HEK293T (cell line): ENCODE measurements at places on chromosomes 2 and 18.

DNA sequence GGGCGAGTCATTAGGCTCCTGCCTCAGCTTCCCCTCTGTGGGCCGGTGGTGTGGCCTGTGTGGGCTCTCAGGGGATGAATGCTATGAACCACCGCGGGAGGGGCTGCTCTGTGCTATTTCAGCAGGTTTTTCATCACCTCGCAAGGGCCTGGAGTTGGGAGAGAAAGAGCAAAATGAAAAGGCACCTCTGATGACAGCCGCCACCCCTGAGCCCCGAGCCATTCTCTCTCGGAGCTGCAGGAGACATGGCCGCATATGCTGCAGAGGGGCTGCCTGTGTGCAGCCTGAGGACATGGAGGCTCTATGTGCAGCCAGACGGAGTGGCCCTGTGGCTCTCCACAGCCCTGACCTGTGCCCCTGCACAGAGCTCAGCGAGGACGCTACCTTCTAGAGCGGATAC, 96.2 kb upstream of the CTDP1 start:
- DNase-seq: no peak

GRCh38 chr2:233706720-233707119, 6.0 kb upstream of the UGT1A5 start:
- no peak for DNase-seq

GRCh38 chr18:28584731-28585130, 407.8 kb upstream of the CDH2 start:
- DNase-seq: peak; percentile 34

- no peak for DNase-seq
Measured at GRCh38 chr2:241817126-241817820, 8.3 kb downstream of the NEU4 start.

- DNase-seq: no peak
Measured at GRCh38 chr2:229257985-229258384, 13.1 kb downstream of the PID1 start.

- DNase-seq: no peak
Measured at GRCh38 chr2:8152392-8153257, 529.2 kb upstream of the ID2 start.

DNA sequence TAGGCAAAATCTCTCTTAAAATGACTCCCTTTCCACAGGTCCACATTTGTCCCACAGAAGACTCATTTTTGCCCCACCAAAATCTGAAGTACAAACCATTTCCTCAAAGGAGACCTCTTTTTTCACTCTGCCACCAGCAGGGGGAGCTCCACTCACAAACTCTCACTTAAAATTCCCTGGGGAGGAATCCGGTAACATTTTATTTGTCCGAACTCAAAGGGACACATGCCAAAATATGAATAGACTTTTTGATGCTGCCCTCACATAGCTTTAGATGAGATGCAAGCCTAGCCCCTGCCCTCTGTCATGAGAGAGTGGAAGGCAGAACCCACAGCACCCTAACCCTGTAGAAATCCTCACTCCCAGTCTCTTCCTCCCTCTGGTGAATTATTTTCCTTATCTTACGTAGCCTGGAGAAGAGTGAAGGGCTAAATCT, 57.1 kb downstream of the RMDN2 start:
- peak; percentile 56 for DNase-seq

DNA sequence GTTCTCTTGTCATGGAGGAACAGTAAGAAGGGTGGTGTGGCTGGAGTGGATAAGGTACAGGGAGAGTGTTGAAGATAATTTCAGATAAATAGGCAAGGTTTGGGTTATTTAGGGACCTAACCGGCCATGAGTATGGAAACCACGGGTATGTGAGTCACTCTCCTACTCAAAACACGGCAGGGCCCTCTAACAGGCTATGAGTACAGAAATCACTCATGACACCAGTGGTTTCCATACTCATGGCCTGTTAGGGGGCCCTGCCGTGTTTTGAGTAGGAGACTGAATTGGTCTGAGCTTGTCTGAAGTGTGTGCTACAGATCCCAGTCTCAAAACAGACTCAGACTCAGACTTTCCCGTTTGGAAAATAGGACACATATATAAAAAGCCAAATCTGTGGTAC, 428.4 kb upstream of the HNMT start:
- no peak for DNase-seq

GRCh38 chr2:9844576-9844975, 1.3 kb downstream of the TAF1B start:
- DNase-seq: no peak

DNA sequence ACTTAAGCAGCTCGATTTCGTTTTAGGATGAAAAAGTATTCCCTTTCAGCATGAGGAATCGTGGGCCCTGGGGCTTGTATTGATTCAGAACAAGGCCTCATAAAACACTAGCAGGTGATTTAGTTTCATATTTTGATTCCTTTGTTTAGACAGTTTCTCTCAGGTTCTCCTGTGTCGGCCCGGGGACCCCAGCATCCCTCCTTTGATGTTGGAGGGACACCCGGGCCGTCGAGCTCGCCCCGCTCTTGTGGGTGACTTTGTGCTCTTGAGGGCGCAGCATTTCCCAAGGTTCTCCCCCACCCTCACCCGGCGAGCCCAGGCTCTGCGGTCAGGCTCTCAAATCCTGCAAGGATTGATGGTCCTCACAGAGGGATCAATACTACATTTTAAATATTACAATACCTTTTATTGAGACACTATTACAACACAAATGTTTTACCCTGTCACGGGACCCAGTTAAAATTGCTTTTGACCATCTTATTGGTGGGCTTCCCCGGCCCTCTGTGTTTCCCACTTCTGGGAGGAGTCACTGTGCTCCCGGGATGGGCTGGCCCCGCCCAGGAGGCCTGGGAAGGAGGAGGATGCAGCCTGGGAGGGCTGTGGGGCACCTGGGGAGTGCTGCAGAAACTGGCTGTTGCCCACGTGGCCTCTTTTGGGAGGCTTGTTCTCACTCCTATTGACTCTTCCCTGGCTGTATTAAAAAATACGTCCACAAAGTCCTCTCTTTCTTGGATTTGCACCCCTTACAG, 222.6 kb downstream of the INSIG2 start:
- DNase-seq: no peak

GRCh38 chr2:22055784-22056620, 932.2 kb downstream of the TDRD15 start:
- DNase-seq: no peak

DNA sequence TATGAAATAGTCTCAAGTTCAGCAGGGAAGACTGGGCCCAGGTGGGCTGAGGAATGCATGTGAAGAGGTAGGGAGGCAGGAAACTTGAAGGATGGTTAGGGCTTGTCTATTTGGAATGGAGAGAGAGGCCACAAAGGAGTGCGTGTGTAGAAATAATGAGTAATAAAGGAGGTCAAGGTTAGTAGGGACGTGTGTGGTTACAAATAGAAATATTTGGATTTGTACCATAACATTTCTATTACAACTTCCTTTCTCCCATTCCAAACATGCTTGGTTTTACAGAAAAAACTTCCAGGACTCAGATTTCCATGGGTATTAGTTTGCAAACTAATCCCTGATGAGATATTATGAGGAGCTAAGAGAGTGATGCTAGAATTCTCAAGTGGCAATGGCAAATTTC, 280.6 kb downstream of the NCKAP5 start:
- no peak for DNase-seq

- no peak for DNase-seq
Measured at GRCh38 chr2:57510704-57511103, 535.9 kb upstream of the VRK2 start.

- no peak for DNase-seq
Measured at GRCh38 chr2:136164280-136164776, 46.4 kb upstream of the CXCR4 start.

- DNase-seq: no peak
Measured at GRCh38 chr2:22520369-22521288, 864.4 kb upstream of the KLHL29 start.

GRCh38 chr2:168895771-168896170, 5.3 kb upstream of the G6PC2 start:
- DNase-seq: no peak

GRCh38 chr2:241391892-241392665, 36.0 kb downstream of the FARP2 start:
- peak; percentile 22 for DNase-seq

- DNase-seq: peak; percentile 56
Measured at GRCh38 chr2:172806493-172806892, 70.8 kb downstream of the RAPGEF4 start.

DNA sequence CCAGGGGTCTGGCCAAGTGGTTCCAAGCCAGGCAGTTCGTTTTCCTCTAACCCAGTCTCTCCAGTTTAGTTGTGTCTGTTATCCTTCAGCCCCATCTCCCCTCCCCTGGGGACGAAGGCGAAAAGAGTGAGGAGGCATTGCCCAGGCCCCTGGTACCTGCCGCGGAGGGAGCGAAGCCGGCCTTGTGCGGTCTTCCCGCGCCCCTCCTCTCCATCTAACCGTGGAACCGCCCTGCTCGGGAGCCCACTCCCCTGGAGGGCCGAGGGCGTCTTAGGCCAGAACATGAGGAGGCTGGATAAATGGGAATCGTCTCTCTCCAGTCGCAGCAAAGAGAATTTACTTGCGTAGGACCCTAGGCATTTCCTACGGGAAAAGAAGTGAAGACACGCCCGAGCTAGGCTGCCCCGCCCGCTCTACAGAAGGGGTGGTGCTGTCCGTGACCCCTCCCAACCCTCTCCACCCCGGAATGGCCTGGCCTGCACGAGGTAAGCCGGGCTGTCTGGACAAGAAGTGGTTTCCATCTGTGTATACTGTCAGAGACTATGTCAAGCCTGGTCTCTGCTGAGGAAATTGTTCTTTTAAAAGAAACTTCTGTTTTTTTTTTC, 156.2 kb downstream of the MIB1 start:
- no peak for DNase-seq

- DNase-seq: no peak
Measured at GRCh38 chr2:128492966-128493811, 174.5 kb upstream of the HS6ST1 start.

- no peak for DNase-seq
Measured at GRCh38 chr2:200968735-200969134, 5.3 kb upstream of the ORC2 start.

DNA sequence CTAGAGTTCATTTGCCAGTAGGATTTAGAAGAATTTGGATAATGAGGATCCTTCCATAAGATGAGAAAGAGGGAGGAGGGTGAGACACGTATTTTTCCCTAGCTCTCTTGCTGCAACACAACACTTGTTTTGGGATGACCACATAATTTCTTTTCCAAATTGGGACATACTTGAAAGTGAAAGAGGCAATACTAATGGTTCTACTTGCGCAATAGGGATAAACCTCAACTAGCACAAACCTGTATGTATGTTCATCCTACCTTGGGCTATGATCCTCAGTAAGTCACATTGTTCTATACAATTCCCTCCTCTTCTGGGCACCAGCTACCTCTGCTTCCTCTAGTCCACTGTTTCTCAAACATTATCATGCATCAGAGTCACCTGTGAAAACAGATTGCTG, 1208.8 kb upstream of the LRRTM1 start:
- no peak for DNase-seq

GRCh38 chr2:52022006-52022405, 990.1 kb upstream of the NRXN1 start:
- DNase-seq: no peak

GRCh38 chr2:3729786-3730185, 26.4 kb downstream of the DCDC2C start:
- no peak for DNase-seq

GRCh38 chr2:45700407-45701013, 49.0 kb downstream of the PRKCE start:
- DNase-seq: no peak

- DNase-seq: no peak
Measured at GRCh38 chr18:68147728-68148127, 567.2 kb downstream of the TMX3 start.

- no peak for DNase-seq
Measured at GRCh38 chr2:234593636-234594035, 96.8 kb upstream of the ARL4C start.

DNA sequence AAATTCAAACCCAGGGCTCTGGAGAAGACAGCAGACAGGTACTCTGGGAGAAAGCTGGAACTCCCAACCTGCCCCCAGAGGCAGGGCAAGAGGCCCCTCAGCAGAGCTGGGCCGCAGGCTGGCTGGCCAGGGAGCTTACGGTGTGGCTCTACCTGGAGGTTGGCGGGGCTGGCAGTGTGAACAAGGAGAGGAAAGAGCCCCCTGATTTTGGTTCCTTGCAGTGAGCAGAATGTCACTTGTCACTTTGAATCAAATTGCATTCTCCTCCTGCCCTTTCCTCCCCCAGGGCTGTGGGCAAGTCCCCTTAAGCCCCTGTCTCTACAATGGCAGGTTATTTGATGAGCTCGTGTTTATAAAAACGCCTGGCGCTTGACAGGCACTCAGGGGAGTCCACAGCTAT, 32.6 kb downstream of the MYO7B start:
- no peak for DNase-seq

DNA sequence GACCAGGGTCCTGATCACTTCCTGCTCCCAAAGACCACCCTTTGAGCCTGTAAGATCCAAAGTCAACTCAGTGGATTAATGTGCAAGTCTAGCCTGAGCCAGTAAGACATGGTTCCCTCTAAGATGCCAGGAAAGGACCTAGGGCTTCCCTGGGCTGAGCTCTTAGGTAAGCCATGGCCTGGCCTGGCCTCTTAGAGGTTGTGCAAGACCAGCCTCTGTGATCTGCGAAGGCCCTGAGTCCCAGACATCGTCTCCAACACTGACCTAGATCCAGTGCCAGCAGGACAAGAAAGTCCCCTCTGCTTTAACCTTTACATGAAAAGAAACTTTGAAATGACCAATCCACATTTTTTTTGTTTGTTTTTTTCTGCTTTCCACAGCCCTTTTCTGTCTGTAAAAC, 73.6 kb upstream of the CYP1B1 start:
- no peak for DNase-seq

DNA sequence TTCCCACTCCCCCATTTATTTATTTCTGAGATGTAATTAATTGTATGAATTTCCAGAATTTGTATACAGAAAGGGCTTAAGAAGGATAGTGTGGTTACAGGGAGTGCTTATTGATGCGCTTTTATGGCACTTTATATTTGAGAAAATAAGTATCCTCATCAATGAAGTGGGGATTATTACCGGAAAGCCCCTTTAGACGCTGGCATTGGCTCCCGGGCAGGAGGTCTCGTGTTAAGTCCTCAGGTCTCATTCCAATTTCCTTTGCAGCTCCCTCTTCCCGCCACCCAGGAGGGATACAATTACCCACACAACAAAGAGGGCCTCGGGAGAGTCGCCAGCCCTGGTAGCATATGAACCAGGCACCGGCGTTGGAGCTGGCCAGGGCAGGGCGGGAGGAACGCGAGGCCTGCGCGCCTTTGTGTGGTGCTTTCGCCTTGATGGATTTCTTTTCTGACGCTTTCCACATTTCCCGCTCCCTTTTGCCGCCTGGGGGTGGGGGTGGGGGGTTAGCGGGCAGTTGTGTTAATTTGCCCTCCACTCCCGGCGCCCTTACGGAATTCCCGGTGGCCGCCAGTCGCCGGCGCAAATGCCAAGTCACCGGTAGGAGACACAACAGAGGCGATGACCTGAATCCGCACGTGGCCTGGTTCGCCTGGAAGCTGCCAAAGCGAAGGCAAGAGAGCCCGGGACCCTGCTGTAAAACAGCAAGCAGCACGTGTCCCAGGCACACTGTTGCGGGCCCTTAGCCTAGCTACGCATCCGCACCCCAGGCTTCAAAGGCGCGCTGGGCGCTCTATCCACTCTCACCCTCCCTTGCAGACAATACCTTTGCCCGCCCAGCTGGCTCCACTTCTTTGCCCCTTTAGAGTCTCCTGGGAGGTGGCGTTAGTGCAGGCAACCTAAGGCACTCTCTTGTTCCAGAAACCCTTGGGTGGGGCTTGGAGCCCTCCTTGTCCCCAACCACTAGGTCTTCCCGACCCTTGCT, 3.3 kb downstream of the GAD1 start:
- no peak for DNase-seq
